ENCODE measurements at places on chromosomes 3 and 15.

DNA sequence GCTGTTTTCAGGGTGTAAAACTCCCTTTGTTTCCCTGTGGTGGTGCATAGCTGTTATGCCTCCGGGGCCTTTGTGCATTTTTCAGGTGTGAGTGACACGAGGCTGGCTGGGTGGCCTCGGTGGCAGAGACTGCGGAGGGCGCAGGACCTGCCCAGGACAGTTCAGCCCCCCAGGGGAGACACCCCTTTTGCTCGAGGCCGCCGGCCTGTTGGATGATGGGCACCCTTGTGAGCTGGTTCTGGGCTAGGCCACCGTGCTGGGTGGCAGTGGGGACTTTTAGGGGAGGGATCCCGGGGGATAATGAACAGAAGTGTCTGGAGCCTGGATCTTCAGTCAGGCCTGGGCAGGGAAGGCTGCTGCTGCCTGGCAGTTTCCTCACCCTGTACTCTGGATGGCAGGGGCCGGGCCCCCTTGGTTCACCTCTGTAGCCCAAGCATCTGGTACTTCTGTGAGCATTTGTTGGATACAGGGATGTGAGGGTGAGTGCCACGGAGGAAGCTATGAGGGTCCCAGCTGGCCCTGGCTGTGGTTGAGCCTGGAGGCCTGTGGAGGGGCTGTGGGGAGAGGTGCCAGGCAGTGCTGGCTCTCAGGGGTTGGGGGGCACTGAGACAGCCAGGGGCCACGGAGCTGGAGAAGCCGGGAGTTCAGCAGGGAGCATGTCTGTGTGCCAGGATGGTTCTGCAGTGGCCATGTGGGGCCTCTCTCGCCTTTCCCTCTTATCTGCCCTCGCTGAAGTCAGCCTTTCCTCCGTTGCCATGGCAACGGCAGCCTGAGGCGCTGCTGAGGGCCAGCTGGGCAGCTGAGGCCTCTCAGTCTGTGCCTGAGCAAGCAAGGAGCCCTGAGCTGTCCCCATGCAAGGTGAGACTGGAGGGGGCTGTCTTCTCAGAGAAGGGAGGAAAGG lies 49.0 kb downstream of the KY start:
- DNase-seq, result peak; percentile 37

- no peak for DNase-seq
Observed at GRCh38 chr3:186882881-186883685, 40.6 kb downstream of the ADIPOQ start.

DNA sequence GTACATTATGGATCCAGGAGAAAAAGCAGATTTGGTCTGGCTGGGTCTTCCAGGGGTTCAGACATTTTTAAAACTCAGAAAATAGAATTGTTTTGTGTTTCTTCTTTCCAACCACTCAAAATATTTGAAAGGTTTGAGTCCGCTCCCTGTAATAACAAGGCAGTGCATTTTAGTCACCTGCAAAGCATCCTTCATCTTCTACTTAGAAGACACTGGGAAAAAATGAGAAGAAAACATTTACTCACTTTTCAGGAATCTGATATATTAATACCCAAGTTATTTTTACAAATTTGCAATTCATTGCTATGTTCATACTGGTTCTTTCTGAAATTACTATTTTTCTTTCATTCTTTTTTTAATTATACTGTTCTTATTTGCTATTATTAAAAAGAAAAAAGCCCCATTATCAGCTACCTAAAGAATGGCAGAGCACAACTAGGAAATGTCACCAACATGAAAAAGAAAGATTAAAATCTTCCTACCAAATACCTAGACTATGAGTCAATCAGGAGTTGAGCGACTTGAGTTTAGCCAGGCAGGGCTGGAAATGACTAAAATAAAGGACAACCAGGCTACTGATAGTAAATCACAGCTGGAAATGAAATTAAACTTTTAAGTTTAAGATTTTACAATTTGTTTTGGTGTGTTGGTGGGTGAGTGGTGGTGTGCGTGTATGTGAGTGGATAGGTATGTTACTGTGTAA lies 280.3 kb upstream of the THBS1 start:
- DNase-seq, result no peak

DNA sequence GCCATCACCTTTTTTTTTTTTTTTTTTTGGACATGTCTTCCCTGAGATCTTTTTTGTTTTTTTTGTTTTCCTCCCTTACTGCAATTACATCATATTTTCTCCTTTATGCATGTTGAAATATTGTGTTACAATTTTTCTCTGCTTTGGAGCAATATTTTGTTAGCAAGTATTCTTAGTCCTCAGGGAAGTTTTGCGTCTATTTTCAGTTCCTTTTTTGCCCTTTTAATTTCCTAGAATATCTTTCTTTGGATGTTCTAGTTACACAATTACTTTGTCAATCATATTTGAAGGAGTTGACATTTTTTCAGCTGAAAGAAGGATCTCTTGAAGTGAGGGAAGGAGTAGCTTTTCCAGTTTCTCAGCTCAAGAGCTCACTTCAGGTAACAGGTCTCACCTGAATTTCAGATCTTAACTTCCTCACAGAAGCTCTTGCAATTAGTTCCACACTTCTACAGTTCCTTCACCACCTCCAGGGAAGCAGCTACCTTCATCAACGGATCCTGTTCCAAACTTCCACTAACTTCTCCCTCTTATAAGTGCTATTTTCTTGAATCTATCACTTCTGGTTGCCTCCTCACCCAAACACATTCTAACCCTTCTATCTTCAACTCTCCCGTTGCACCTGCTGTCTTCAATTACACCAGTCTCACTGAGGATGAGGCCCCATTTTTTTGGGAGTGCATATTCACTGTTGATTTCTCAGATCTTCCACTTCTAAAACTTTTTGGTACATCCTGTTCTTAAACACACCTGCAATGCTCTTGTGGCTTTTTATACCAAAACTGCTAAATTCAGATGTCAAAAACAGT lies 57.8 kb upstream of the CPOX start:
- DNase-seq, result no peak

GRCh38 chr3:150091626-150092025 lies 120.9 kb upstream of the PFN2 start:
- no peak for DNase-seq

- no peak for DNase-seq
Observed at GRCh38 chr3:29152379-29152778, 128.5 kb upstream of the RBMS3 start.

DNA sequence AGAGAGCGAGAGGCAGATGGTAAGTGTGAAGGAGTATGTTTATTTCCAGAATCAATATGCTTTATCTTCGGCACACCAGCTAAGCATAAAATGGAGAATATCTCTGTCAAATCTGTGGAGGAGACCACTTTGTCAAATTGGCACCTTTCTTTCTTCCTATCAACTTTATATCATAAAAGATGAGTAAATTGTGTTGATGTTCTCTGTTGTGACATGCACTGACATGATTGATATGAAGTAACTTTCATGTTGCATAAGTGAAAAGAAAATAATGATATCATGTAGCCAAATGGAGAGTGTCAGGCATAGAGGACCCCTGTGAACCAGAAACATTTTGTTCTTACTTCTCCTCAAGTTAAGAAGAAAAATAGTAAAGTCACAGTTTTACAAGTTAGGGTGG lies 753.8 kb downstream of the ZNF385D start:
- DNase-seq, result no peak

- no peak for DNase-seq
Observed at GRCh38 chr3:170610321-170610884, 24.5 kb upstream of the SLC7A14 start.

GRCh38 chr3:51353131-51353530 lies 32.0 kb upstream of the MANF start:
- no peak for DNase-seq

GRCh38 chr15:84797801-84798200 lies 19.4 kb upstream of the ALPK3 start:
- no peak for DNase-seq

GRCh38 chr3:114627770-114628169 lies 333.9 kb downstream of the TIGIT start:
- peak; percentile 41 for DNase-seq

- DNase-seq, result no peak
Observed at GRCh38 chr3:16084887-16085286, 89.6 kb upstream of the GALNT15 start.

GRCh38 chr3:113249111-113249510 lies 37.8 kb downstream of the BOC start:
- no peak for DNase-seq

DNA sequence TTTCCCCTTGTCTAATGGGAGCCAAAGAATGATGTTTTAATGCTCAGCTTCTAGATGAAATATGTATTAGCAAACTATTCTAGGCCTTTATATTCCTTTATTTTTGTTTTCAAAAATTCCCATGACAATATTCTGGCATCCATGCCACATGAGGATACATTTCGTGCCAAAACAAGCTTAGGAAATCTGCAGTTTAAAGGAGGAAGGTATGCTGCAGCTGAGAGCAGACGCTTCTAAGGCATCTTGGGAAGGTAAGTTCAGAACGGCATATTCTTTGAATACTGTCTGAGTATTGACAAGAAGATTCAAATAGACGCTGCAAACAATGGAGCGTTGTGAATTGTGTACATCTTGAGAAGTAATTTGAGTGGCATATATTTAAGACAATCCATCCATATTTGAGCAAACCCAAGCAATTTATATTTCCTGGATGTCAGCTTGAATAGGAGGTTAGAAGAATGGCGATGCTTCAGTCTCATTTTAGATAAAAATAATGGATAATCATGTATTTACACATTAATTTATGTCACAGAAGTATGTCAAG lies 158.6 kb downstream of the RAP2B start:
- DNase-seq, result no peak

GRCh38 chr3:187719628-187720336 lies 17.4 kb upstream of the RTP2 start:
- DNase-seq, result no peak

- DNase-seq, result no peak
Observed at GRCh38 chr15:91717811-91718210, 135.7 kb upstream of the SLCO3A1 start.

DNA sequence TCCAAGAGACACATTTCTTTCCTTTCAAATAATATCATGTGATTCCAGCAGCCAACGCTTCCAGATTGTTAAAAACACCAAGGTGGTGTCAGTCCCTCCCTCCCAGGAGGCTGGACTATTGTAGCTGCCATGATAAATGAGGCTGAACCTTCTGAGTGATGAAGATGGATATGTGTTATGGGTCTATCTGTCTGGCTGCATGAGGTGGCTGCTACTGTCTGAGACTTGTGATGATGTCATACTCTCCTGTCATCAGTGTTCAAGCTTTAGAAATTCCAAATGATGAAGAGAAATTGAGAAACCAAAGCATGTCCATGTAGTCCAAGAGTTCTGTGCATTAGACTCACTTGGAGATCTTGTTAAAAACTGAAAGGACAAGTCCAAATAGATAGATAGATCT lies 683.0 kb downstream of the NTRK3 start:
- DNase-seq, result no peak

GRCh38 chr3:57007521-57008460 lies 52.7 kb upstream of the SPATA12 start:
- DNase-seq, result peak; percentile 88

DNA sequence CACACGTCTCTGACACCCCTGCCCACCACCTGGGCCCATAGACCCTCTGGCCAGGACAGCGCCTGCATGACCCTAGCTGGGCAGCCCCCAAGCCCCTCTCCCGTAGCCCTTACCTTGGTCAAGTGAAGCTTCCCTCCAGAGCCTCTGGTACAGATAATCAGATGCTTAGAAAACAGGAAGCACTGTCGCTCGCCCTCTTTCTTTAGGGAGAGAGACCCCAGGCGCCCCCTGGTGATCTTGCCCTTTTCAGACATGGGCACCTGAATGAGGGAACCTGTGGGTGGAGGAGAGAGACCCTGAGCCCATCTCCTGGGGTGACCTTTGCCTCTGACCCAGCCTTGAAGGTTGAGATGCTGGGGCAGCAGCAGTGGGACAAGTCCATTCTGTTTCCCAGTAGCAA lies 65.4 kb downstream of the RASGRF1 start:
- no peak for DNase-seq

- no peak for DNase-seq
Observed at GRCh38 chr15:77518458-77518857, 97.8 kb downstream of the HMG20A start.

GRCh38 chr3:122975163-122975923 lies 52.2 kb downstream of the SEMA5B start:
- peak; percentile 75 for DNase-seq

DNA sequence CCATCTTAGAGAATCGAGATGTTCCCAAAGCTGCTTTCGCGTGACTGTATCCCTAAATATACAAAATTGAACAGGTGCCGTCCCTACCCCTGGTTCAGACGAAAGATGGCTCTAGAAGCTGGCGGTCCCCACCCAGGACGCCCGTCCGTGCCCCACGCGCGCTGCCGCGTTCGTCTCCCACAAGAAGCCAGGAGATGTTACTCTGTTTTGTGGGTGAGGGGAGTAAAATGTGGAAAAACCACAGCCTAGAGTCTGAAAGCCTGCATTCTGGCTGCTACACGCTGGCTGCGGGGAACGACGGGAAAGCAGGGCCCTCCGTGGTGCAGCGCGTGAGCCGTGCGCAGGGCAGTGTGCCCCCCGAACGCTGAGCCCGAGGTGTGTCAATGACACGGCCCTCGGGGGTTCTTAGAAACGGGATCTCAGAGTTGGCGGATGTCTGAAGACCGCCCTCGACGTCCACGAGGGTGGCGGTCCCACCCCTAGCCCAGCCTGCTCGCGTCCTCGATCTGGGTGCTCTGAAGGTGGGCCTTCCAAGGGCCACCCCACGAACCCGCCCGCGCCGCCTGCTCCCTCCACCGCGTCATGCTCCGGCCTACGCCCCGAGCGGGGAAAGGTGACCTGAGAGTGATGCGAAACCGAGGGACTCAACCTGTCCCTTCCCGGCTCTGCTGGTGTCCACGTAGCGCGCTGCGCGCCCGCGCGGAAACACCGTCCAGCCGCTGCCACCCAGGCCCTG lies 95.6 kb downstream of the OCA2 start:
- no peak for DNase-seq

DNA sequence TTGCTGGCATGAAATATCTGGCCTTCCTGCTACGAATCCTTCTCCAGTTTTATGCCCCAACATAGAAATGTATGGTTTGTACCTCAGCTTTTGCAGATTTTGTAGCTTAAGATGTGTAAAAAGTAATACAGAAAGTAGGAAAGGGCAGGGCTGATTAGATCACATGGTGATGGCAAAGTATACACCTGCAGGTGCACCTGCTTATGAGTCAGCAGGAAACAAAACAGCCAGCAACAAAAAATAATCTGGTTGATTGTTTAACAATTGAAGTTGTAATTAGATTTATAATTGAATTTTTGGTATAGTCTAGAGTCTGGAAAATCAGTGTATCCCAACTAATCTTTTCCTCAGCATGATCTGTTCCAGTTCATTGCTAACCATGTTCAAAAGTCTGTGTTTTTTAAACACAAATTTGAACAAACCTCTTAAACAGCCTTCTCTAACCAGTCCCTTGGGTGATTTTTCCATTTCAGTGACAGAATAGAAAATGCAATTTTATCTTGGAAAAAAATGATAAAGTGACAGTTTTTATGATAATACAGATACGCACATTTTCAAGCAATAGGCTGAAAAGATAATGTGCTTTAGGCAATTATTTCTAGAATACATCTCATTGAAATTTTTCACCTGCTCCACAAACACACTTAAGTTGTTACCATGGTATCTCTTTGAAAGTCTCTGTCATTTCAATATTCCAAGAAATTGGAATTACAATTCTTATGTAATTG lies 477.4 kb downstream of the NAALADL2 start:
- DNase-seq, result no peak

GRCh38 chr15:38671006-38671387 lies 106.4 kb upstream of the RASGRP1 start:
- no peak for DNase-seq

GRCh38 chr3:73846951-73847350 lies 222.2 kb upstream of the PDZRN3 start:
- no peak for DNase-seq

- DNase-seq, result no peak
Observed at GRCh38 chr3:80040067-80040466, 272.3 kb upstream of the ROBO1 start.
